ENCODE measurements at places on chromosomes 5 and 9.

DNA sequence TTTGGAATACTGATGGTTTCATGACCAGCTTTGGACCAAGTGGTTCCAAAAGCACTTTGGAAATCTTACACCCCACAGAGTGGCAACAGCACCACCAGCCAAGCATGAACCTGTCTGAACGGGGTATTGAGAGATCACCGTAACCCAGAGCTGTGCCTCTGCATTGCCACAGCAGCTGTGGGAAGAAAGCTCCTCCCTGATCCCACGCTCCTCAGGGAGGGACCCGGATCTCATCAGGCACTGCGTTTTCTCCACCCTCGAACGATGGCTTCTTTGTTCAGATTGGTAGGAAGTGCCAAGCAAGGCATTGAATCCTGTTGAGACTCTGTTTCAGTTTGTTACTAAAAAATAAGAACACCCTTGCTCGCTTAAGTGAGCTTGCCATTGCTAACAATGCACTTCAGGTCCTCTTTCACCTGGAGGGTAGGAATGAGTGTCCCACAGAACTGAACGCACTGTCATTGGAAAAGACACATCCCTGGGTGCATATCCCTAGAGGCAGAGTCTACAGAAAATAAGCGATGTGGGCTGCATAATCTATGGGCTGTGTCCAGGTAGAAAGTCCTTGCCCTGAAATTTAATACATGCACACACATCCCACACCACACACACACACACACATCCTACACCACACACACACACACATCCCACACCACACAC is 118.0 kb upstream of the ICE1 start:
- DNase-seq: no peak

DNA sequence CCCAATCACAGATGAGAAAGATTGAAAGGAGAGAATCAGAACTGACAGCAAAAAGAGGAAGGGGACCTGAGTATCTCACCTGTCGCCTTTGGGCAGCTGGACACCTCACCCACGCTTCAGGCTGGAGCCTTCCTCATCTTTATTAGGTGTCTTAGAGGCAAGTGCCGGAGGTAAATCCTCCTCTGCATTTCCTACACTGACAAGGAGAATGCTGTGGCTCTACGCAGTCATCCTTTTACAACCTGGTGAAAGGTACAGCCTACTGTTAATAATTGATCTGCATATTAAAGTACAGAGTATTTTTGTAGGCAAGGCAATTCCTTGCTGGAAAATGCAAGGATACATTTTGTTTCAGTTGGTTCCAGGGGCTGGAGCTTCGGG is 34.8 kb downstream of the PRLR start:
- no peak for DNase-seq

DNA sequence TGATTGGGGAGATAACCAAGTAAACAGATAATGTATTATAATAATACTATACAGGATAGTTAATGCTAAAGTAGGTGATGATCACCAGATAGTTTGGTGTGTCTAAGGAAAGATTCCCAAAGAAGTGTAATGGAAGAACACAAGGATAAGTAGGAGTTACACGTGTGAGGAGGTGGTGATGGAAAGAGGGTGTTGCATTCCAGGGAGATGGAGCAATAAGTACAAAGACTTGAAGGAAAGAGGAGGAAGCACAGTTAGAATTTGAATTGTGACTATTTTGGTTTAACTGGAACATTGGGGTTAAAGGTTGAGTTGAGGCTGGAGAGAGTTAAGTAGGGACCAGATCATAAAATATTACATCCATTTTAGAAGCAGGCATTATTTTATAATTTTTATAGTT is 76.9 kb downstream of the IPO11 start:
- no peak for DNase-seq

GRCh38 chr5:108686676-108687075 is 61.0 kb upstream of the FER start:
- DNase-seq: no peak

DNA sequence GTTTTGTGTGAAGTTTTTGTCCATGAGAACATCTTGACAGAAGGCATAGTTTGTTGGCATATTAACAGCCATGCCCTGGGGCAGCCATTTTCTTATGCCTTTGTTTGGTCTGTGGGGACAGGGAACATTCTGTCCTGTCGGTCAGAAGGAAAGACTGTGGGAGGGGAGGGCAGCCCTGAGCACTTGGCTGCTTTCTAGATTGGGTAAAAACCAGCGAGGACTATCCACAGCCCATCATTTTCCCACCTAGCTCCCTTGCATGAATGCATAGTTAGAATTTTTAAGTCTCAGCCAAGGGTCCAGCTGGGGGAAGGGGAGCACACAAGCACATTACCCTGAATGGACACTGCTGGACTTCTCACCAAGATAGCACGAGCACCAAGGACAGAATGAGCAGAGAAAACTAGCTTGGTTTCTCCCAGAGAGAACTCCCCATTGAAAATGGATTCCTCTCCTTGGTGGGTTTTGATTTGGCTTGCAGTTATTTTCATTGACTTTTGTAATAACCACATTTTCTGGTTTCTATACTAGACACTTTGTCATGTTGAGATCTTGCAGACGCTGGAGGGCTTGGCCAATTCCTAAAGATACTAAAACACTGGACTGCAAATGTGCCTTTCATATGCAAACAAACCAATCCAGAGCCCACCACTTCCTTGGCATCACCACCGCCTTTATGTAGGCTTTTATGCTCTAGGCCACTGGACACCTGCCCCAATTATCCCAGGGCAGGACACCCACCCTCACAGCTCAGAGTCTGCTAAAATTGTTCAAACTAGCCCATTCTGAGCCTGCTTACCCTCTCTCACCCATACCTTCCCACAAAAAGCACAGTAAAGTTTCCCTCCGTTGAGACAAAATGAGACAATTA is 129.9 kb downstream of the BOD1 start:
- no peak for DNase-seq

DNA sequence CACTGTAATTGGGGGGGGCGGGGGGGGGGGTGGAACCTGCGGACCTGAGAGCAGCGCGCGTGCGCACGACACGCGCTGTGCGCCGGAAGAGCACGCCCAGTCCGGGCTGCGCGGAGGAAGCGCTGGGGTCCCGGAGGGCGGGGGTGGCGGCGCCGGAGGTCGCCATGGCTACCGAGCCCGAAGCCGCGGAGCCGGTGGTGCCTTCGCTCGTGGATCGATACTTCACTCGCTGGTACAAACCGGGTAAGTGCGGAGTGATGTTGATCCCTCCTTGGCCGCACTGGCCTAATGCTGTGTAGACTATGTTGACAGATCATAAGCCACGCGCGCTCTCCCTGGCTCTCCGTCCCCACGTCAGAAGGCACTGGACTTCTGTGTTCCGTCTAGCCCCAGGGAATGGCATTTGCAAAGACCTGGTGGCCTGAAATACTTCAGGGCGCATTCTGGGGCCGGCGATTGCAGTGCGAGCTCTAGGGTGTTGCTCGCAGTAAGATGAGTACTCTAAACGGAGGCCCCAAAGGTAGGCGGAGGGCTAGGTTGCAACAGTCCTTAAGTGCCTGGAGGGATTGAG is at the start of gene ABITRAM:
Gene ABITRAM (plus strand): TSS at position 78 of the 571 bp plus-strand sequence. CDS start 87 bp downstream, at position 165.
- DNase-seq: peak; percentile 87

- DNase-seq: no peak
Measured at GRCh38 chr5:150644058-150644457, 3.6 kb downstream of the SYNPO start.

GRCh38 chr9:114396558-114397218 is 8.9 kb upstream of the AKNA start:
- DNase-seq: no peak

DNA sequence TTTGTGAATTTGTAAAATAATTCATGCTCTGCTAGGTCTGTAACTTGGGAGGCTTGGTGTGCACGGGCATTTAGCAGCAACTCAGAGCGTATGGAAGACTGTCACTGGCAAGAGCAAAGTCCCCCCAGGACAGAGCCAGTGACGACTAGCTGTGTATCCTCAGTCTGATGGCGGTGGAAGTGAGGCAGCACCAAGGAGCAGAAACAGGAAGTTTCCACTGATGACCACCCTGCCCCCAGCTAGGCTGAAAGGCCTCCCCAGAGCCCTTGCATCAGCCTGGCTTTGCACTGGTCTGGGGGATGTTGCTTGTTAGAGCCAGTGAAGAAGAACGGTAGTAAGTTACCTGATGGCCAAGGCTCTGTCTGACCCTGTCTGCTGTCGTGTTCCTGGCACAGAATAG is 66.8 kb upstream of the ABL1 start:
- DNase-seq: no peak

GRCh38 chr5:36492984-36493654 is 113.3 kb upstream of the SLC1A3 start:
- DNase-seq: no peak

GRCh38 chr9:82334286-82334685 is 345.7 kb downstream of the SPATA31D1 start:
- no peak for DNase-seq

DNA sequence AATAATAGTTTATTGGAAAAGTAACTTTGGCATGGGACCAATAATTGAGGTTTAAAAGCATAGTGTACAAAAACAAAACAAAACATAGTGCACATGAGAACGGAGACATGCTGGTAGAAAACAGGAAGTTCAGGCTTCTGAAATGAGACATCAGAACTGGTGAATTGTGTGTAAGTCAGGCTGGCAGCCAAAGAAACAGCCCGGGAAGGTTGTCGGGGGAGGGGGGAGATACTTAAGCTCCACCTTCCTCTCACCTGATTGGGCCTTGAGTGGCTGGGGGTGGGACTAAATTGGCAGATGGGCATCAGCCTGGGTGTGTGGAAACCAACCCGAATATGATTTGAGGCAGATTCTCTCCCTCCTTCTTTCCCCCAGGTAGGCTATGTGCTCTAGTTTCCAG is 256.3 kb downstream of the SMARCA2 start:
- DNase-seq: peak; percentile 12

All from NCI-H345 (cell line).